Peyer's patch (tissue), 4 donors: ENCODE measurements at places on chromosomes 1 and 21. TPM values are rescaled to one million over a fixed set of nuclear protein-coding genes. Genes with fewer than 3 reads are reported as not detected.

DNA sequence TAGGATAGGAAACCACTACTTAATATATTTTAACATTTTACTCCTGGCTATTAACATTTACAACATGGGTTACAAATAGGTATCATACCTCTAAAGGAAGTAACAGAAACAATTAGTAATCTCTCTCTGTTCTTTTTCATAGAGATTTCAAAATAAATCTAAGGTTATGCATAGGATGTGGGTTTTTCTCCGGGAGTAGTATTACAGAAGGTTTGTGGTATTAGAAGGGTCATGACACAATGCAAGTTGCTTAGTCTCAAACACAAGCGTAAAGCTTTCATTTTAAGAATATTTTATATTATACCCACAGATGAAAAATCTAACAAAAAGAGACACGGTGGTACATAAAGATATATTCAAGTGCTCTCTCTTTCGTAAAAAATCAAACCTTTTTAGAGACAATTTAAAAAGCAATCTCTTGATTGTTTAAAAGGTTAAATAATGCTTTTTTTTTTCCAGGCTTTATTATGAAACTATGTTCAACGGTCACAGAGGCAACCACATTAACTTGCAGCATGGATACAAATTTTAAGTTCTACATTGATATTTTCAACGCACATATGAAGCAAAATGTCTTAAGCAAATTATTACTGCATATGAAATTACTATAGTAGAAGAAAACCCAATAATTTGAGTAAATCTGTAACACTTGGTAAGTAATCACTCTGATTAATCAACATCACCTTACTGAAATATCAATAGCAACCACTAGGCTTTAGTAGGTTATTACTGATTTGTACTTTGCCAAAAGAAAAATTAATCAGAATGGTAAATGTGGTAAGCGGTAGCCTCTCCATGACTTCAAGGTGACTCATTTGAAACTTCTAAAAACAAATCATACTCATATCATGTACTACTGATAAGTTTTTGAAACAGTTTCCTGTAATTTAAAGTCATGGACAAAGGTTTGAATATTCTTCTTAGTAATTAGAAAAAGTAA lies 97.4 kb upstream of the GFI1 start:
- no peaks in the 10 kb centered on the region for H3K27me3 ChIP-seq
- H3K4me3 ChIP-seq: no peak overlapping the region
- no peaks in the 10 kb centered on the region for H3K36me3 ChIP-seq
- no peaks in the 10 kb centered on the region for H3K4me1 ChIP-seq
- DNase-seq: no peak

- H3K27me3 ChIP-seq: no peaks in the 10 kb centered on the region
- H3K4me1 ChIP-seq: no peaks in the 10 kb centered on the region
- H3K27ac ChIP-seq: no peak overlapping the region
- no peak for DNase-seq
Measured at GRCh38 chr1:91778964-91779363, 107.0 kb downstream of the TGFBR3 start.

- no peaks in the 10 kb centered on the region for H3K27me3 ChIP-seq
- H3K4me1 ChIP-seq: no peaks in the 10 kb centered on the region
- DNase-seq: no peak
- H3K27ac ChIP-seq: no peak overlapping the region
Measured at GRCh38 chr1:103341377-103341880, 184.1 kb upstream of the RNPC3 start.

- H3K36me3 ChIP-seq: no peaks in the 10 kb centered on the region
- no peak for DNase-seq
- no peak overlapping the region for H3K27ac ChIP-seq
- H3K27me3 ChIP-seq: no peaks in the 10 kb centered on the region
- H3K4me3 ChIP-seq: no peak overlapping the region
Measured at GRCh38 chr1:232016616-232017015, 390.0 kb downstream of the DISC1 start.

- no peaks in the 10 kb centered on the region for H3K27me3 ChIP-seq
- H3K4me3 ChIP-seq: no peak overlapping the region
- no peaks in the 10 kb centered on the region for H3K4me1 ChIP-seq
- no peaks in the 10 kb centered on the region for H3K36me3 ChIP-seq
- no peak overlapping the region for H3K27ac ChIP-seq
Measured at GRCh38 chr21:25818121-25818520, 83.3 kb downstream of the GABPA start.

Gene NEK2
- 3.0 TPM for total RNA-seq

Gene TAL1
- total RNA-seq: 2.1 TPM

DNA sequence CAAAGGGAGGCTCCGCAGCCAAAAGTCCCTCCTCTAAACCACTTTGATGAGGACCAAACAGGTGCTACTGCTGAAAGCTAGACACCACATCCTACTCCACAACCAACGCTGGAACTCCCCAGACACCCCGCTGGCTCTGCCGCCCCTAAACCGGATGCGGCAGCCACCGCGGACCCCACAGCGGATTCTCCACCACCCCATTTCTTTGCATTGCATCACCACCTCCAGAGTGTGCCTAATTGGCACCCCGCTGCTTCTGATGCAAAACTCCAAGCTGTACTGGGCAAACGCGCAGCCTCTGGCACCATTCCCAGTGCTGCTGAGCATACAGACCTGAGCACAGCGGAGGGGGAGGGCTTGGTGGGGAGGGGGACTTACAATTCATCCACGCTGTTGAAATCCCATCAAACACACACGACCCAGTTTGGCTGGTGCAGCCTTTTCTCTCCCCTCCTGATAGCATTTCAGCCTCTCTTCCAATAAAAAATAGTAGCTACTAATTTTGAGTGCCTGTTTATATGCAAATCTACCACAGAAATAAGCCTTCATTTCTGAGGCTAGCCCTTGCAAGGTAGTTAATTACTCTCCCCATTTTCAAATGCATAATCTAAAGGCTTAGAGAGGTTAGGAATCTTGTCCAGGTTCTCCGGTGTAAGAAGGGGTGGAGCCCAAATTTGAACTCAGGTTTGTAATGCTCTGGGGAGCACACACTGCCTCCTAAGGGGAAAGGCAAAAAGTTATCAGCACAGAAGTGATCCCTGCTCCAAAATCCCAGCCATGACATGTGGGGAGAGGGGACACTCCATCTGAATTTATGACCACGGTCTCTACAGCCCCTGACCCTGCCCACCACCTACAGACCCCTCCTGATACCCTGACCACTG lies 12.2 kb upstream of the RGS16 start:
- H3K4me3 ChIP-seq: no peak overlapping the region
- DNase-seq: peak; percentile 65
- H3K36me3 ChIP-seq: no peaks in the 10 kb centered on the region
- H3K27me3 ChIP-seq: no peaks in the 10 kb centered on the region
- H3K4me1 ChIP-seq: peaks cover 10% of the 10 kb centered on the region

- H3K27ac ChIP-seq: no peak overlapping the region
- H3K4me1 ChIP-seq: no peaks in the 10 kb centered on the region
- H3K27me3 ChIP-seq: no peaks in the 10 kb centered on the region
- DNase-seq: no peak
- H3K4me3 ChIP-seq: no peak overlapping the region
Measured at GRCh38 chr1:58836408-58836807, 52.6 kb upstream of the JUN start.

Gene FASLG
- not detected for total RNA-seq

DNA sequence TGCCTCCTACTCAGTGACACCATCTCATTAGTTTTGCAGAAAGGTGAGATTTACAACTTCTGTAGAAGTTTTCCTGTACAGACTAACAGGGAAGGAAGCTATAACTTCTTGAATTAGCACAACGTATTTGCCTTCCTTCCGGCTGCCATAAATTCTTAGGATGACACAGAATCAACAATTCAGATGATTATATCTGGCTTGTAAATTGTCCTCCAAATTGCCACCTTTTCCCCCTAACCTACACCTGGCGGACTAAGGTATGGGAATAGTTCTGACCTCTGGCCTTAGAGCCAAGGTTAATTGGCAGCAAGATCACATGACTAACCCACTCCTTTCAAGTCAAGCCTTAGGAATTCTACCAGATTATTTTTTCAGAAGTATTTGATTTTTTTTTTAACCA lies 284.3 kb downstream of the LMO4 start:
- no peaks in the 10 kb centered on the region for H3K4me1 ChIP-seq
- no peak for DNase-seq
- H3K36me3 ChIP-seq: no peaks in the 10 kb centered on the region
- H3K27ac ChIP-seq: no peak overlapping the region

Gene C1orf210
- total RNA-seq: 4.1 TPM

Gene KCNA3
- 3.5 TPM for total RNA-seq
